GF-D8 (cell line): ENCODE measurements at places on chromosomes 6 and 20.

GRCh38 chr6:13418844-13419243 is 68.6 kb downstream of the GFOD1 start:
- no peak for DNase-seq

DNA sequence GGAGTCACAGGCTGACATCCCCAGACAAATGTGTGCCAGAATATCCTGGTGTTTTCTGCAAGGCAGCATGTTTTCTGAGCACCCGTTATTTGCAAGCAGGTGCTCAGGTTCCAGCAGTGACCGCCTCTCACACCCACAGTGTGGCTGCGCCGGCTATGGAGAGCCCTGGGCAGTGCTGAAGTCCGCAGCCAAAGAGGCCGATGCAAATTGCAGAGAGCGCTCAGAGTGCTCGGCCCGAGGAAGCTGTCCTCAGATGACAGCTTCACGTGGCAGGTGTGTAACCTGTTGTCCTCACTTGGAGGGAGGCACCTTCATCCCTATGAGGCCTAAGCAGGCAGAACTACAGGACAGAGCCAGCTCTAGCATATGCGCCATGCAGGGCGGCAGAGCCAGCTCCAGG is 23.5 kb upstream of the MPC1 start:
- DNase-seq: no peak

GRCh38 chr6:69106511-69106910 is 471.4 kb downstream of the ADGRB3 start:
- no peak for DNase-seq

DNA sequence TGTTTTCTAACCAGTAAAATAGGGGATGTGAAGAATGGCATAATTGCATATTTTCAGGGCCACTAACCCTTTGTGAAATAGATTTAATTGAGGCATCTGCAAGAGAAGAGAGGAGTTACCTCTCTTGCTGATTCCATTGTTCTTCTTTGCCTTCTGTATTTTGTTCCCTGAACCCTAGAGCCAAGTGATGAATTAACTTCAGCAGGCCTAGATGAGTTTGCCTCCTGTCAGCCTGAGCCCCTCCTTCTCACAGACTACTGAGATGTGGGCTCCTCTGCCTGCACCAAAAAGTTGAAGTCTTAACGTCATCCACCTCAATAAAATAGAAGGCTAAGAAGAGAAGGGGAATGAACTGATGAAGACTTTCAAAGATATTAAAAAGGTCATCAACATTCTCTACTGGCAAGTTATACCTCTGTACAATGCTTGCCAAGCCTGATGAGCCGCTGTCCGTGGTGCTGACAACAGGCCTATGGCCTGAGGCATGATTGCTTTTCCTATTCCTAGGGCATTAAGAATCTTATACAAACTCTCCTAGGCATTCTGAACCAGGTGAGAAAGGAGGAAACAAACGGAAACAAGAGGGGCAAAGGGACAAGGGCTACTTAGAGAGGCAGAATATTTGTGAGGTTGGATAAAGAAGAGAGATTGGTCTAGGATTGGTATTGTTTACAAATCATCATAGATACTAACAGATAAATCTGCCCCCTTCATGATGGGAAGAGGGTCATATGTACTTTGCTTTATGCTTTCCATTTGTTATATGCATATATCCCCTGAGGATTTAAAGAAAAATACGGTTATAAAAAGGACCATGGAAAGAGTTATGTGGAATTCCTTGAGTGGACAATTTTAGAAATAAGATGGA is 46.8 kb downstream of the CD24 start:
- no peak for DNase-seq

DNA sequence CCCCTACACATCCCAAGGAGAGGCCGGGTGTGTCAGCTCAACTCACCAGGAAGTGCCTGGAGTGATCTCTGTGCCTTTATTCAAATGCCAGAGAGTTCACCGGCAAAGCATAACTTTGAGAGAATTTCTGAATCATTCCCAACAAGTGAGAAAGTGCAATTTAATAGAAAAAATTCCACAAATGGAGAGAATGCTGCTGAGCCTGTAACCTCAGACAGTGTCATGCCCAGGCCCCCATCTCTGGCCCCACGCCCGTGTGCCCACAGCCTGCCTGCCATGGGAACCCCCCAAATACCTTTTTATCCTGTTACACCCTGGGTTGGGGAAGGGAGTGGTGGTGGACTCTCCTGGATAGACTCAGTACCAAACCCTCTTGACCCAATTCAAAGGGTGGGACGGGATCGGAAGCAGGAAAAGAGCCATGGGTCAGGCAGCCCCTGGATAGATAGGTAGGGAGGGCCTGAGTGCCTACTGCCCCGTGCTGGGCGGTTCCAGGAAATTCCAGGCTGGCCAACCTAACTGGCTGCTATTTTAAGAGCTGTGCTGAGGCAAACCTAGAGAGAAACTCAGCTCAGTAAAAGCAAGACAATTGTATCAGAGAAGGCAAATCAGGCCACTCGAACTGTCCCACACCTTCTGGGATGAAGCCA is 179.0 kb upstream of the FOXA2 start:
- DNase-seq: no peak

- DNase-seq: no peak
These were observed 17.5 kb upstream of the RIN2 start for GRCh38 chr20:19740512-19740911.
